Stimulated activated CD4-positive, alpha-beta T cell treated with anti-CD3 and anti-CD28 coated beads, Interleukin-12 subunit alpha, Interleukin-12 subunit beta, amount 100 ng/mL, for 4 hours (primary cell): ENCODE measurements at places on chromosomes 2 and 18.

GRCh38 chr2:147525819-147526489 lies 318.9 kb upstream of the ACVR2A start:
- DNase-seq: no peak

GRCh38 chr2:217880287-217880889 lies 122.4 kb downstream of the TNS1 start:
- no peak for DNase-seq

- DNase-seq: no peak
Observed at GRCh38 chr2:209162129-209162528, 261.7 kb upstream of the MAP2 start.

DNA sequence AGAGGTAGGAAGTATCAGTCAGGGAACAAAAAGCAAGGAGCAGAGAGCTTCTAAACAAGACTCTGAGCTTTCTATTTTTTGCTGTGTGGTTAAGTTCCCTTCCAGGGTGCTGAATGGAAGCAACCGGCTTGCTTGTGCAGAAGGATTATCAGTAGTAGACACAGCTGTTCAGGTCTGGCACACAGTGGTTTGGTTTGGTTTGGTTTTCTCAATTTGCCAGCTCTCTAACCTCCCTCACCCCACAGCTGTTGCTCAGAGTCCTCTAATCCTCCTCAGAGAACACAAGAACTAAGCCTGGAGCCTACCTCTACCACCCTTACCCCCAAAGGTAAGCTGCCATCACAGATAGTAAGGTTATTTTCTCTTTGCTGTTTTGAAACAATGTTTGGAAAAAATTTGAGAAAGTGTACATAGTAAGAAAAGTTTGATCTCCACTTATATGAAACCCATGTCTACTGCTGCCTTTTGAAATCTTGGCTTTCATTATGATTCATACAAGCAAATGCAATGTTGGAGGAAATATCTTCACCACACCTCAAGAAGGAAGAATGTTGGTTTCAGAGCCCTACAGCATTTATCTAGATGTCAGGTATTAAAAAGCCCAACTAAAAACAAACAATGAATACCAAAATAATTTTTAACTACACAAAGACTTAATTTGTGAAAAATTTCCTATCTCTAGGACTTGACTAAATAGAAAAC lies 255.3 kb downstream of the NR4A2 start:
- DNase-seq: no peak

- DNase-seq: no peak
Observed at GRCh38 chr2:99662761-99663341, 173.0 kb upstream of the REV1 start.

- no peak for DNase-seq
Observed at GRCh38 chr18:41096504-41096903, 858.5 kb upstream of the PIK3C3 start.

DNA sequence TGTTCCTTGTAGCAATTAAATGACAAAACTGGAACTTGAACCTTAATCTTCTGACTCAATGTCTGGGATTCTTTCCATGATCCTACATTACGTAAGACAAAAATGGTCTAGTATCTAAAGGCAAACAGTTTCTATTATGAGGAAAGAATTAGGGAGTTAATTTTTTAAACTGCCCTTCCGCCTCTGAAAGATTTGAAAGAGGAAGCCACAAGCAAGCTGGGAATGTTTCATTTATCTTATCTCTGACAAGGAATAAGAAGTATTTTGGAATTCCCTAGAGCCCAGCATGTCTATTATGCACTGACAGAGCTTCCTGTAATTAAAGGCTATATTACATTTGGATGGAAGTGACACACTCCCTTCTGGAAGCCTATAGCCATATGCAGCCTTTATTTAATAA lies 558.8 kb upstream of the CDH2 start:
- DNase-seq: no peak

DNA sequence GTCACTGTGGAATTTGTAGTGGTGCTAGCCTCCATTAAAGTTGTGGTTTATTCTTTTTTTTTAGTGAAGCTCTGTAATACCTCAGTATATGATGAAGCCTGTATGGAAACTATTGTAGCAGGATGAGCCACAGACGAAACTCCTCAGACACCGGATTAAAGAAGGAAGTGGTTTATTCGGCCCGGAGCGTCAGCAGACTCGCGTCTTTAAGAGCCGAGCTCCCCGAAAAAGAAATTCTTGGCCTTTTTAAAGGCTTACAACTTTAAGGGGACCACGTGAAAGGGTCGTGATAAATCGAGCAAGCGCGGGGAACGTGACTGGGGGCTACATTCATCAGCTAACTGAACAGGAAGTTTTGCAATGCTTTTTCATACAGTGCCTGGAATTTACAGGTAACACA lies 8.1 kb upstream of the CCL20 start:
- DNase-seq: no peak
